ENCODE measurements at places on chromosomes 12 and 14. TPM values are rescaled to one million over a fixed set of nuclear protein-coding genes. Genes with fewer than 3 reads are reported as not detected.

Gene MYG1
- polyA plus RNA-seq, result 47.8 TPM

Gene DNAI7
- 0.11 TPM for polyA plus RNA-seq

Gene P2RX2
- polyA plus RNA-seq, result not detected

Gene KLRC4
- not detected for polyA plus RNA-seq

Gene IRAK3
- 3.4 TPM for polyA plus RNA-seq

Gene SLC17A8
- polyA plus RNA-seq, result not detected

Gene RAB2B
- 36.7 TPM for polyA plus RNA-seq

Gene EXOC3L4
- not detected for polyA plus RNA-seq

Gene PAX9
- not detected for polyA plus RNA-seq

Gene CKAP4
- 389 TPM for polyA plus RNA-seq

Gene ACTR10
- polyA plus RNA-seq, result 99.9 TPM

Gene LRFN5
- 3.3 TPM for polyA plus RNA-seq

Gene ERP27
- polyA plus RNA-seq, result not detected

Gene KRAS
- 24.2 TPM for polyA plus RNA-seq

DNA sequence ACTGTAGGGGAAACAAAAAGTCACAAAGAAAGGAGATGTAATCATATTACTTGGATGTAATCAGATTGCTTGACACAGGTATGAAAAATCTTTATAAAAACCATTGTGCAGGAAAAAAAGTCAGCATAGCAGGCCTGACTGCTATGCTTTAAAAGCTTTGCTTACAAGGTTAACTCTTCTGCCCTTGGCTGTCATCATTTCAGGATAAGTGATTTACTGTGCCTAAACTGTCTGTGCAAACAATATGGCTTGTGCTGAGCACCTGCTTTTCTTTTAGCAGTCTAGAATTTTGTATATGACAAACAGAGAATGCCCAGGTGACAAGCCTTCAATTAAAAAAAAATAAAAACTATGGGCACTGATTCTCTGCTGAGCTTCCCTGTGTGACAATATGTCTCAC lies 63.8 kb upstream of the PLEKHG7 start:
- no peak for DNase-seq

- no peak for DNase-seq
Measured at GRCh38 chr12:7099290-7099996, 7.2 kb upstream of the C1R start.

GRCh38 chr12:32768518-32768917 lies 12.8 kb upstream of the YARS2 start:
- DNase-seq, result no peak

- no peak for DNase-seq
Measured at GRCh38 chr12:103956509-103957027, 9.1 kb upstream of the TDG start.

DNA sequence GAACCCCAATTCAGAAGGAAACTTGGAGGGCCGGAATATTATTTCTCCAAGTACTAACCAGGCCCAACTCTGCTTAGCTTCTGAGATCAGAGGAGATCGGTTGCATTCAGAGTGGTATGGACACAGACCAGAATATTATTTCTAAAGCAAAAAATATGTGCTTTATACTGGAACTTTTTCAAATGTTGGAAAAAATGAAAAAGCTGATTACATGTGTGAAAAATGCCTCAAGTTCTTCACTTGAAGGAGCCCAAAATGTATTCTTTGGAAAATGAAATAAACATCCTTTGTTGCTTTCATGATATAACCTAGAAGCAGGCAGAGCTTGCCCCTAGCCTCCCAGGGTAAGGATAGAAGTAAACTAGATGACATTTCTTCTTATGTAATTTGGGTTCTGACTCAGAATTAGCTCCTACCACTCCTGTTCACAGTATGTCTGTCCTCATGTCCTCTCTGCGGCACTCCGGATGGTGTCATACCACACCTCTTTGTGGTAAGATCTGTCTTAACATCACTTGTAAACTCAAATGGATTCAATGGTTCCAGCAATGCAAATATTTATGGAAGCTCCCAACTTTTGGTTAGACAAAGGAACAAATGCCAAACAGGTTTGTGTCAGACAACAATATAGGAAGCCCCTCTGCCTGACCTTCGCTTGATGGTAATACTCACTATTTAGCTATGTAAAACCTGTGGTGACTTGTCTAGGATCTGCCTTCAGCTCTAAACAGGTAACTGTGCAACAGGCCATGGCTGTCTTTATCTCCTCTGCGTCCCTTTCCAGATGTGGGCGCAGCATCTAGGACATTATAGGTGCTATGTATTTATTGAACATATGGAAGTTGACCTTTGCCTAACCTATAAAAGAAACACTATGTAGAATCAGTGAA lies 178.5 kb downstream of the SSPN start:
- no peak for DNase-seq

DNA sequence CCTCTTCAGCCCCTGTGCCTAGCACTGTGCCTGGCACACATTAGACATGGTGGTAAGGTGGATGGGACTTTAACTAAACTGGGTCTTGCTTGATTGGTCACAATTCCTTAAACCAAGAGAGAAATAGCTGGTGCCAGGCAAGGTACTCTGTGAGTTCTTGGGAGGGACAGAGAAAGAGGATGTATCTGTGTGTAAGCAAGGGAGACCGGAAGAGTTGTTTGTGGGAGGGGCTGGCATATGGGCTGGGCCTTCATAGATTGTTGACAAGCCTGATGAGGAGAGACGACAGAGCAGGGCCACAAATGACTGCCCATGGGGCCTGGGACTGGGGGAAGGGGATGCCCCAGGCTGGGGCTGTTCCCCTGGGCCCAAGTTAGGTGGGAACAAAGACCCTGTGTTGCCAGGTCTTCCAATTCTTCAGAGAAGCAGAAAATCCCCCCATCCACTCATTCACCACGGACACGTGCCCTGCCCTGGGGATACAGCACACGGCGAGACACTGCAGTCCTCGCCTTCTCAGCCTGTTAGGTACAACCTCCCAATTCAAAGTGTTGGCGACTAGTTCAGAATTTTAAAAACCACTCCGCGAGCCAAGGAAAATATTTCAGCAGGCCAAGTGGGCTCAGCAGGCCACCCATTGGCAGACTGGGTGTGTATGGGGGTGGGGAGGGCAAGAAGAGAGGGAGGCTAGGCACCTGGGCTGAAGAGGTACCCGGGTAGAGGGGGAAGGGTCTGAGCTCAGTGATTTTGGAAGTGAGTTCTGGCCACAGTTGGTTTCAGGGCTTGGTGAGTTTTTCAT lies 11.4 kb upstream of the CYP46A1 start:
- DNase-seq, result no peak

GRCh38 chr12:71304306-71304705 lies 135.3 kb upstream of the LGR5 start:
- no peak for DNase-seq

- no peak for DNase-seq
Measured at GRCh38 chr14:89339579-89339978, 77.5 kb downstream of the FOXN3 start.

- DNase-seq, result no peak
Measured at GRCh38 chr12:61863811-61864210, 396.4 kb upstream of the USP15 start.

DNA sequence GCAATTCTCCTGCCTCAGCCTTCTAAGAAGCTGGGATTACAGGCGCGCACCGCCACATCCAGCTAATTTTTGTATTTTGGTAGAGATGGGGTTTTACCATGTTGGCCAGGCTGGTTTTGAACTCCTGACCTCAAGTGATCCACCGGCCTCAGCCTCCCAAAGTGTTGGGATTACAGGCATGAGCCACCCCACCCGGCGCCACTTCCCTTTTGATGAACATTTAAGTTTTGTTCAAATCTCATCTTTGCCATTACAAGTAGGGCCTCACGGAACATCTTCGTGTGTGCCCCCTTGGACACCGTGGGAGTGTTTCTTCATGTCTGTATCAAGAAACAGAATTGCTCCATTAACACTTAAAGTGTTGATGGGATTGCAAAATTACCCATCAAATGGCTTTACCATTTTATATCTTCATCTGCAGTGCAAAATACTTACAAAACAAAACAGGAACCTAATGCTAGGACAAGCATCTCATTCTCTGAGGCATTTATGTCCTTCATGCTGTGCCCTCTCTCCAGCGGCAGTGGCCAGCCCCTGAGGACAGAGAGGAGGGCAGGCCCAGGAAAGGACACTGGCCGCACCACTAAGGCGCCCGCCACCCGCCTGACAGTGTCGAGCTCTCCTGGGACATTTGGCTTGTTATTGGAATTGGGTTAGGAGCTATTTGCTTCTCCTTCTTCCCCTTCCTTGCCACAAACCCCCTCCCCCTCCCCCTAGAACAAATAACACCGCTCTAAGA lies 61.7 kb downstream of the RFX4 start:
- DNase-seq, result no peak

DNA sequence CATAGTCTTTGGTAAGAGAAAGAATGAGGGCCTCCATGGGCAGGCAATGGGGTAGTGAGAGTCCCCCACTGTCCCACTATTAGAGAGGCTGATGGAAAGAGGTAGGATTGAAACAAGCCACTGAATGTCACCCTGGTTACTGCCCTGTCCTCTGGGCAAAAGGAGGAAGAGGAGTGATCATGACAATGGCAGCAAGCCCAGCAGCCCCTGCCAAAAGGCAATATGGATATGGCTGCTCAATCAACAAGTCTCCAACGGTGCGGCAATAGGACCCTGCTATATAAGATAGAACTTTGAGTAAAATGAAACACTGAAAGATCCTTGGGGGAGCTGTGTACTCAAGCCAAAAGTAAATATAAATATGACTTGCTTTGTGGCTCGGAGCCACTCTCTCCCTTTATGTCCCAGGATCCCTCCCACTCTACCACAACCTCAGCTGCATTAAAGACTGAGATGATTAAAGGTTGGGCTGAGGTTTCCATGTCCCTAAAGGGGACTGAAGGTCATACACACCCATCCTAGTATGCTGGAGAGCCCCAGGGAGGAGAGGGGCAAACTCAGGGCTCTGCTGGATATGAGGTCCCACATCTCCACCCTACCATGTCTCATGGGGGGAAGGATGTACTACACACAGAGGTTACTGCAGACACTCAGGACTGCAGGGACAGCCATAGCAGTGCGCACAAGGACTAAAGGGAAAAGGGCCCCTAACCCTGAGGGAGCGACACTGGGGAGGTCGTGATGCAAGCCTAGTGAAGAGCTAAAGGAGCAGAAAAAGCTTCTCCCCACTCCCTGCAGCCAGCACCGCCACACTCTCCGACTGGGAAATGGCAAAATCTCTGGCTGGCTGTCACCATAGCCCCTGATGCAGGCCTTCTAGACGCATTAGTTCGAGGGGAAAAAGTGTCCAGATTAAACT lies 5.9 kb downstream of the POMT2 start:
- no peak for DNase-seq

DNA sequence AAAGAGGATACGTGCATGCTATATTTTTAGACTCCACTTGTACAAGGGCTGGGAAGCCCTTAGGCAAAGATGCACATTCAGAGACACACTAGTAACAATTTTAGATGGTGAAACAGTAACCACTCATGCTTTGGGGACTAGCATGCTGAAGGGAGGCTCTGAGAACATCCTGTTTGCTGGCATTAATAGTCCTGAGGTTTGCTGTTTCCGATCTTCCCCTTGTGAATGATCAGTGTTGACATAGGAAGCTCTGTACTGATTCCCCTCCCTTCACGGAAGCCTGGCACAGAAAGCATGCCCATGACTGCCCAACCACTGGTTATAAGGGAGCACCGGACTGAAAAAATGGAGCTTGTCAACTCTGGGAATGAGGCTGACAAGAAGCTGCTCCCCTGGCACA lies 164.6 kb downstream of the GCH1 start:
- no peak for DNase-seq

- no peak for DNase-seq
Measured at GRCh38 chr12:12350868-12351463, 924 bp upstream of the MANSC1 start.

DNA sequence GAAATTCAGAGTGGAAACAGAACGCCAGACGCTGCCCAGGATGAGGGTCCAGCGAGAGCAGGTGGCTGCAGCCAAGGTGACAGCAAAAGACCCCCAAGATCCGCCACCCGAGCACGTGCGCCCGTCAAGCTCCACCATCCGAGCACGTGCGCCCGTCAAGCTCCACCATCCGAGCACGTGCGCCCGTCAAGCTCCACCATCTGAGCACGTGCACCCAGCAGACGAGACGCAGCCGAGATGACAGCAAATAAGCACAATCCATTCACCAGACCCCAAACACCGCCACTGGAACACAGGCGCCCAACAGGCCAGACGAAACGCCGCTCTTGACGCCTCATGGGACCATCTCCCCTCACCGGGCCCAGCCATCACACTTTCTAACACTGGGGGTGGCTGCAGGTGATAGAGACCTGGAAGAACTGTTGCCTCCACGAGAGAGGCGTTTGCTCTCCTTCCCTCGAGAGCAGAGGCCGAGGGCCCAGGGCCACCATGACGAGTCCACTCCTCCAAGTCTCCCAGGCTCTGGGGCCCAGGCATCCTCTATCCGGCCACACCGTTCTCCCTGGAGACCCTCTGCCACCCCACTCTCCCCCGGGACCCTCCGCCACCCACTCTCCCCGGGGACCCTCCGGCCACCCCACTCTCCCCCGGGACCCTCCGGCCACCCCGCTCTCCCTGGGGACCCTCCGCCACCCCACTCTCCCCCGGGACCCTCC lies 62.1 kb upstream of the GALNT9 start:
- DNase-seq, result no peak

DNA sequence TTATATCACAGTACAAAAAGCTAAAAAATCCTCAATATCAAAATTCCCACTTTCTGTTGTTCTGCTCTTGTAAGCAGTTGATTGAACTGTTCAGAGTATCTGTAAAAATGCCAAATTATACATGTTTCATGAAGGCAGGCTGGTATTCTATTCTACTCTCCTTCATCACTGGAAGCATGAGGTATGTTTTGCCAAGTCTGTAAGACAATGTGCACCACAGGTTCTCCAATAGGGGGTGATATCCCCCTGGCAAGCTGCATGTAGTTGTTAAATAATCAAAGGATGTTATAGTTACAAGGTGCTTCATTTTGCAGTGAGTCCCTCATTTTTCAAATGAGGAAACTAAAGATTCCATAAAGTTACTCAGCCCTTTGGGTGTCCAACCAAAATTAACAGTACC lies 15.1 kb upstream of the NEK9 start:
- DNase-seq, result no peak

DNA sequence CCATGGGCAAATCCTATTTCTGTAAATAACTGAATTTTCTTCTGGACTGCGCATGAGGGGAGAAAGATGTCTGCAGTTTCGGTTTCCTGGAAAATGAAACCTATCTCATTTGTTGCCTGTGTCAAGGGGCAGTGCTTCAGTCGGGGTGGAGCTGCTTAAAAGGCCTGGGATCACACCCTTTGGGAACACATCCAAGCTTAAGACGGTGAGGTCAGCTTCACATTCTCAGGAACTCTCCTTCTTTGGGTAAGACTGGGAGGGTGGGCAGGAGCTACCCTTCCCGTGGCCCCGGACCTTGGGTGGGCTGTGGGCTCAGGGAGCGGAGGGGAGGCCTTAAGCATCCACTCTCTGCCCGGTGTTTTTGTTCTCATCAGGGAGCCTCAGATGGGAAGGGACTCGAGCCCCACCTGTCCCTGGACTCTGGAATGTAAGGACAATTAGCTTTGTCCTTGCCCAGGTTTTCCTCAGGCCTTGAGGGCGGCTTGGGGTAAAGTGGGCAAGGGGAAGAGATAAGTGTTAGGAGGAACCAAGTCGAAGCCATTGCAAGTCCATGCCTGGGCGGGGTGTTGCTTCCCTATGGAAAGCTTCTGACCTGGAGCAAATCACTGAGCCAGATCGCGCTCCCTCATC lies at the start of gene IFI27:
IFI27 (plus strand) TSS at position 185 of the 630 bp plus-strand sequence.
- no peak for DNase-seq
